ENCODE measurements at places on chromosomes 12 and 14.

- DNase-seq, result no peak
Observed at GRCh38 chr12:113436586-113436985, 14.4 kb downstream of the SDSL start.

- no peak for DNase-seq
Observed at GRCh38 chr12:93954166-93955112, 193.9 kb upstream of the PLXNC1 start.

- no peak for DNase-seq
Observed at GRCh38 chr14:52878469-52878868, 72.4 kb downstream of the FERMT2 start.

DNA sequence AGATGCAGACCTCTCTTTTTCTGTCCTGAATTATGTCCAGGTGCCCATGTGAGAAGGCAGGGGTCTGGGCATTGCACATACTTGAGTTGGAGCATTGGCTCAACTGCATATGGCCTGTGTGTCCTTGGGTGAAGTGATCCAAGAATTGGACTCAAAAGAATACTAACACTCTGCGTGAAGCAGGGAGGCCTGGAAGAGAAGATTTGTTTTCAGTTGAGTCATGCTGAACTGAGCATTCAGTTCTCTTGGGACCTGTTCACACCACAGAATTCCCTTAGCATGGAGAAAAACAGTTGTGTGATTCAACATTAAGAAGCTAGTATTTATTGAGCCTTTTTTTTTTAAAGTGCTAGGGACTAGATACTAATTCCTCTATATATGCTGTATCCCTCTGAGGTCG is 164.7 kb upstream of the TBX3 start:
- no peak for DNase-seq

GRCh38 chr12:99137124-99137855 is 492.2 kb downstream of the APAF1 start:
- DNase-seq, result no peak

- no peak for DNase-seq
Observed at GRCh38 chr14:98022541-98023520, 1225.6 kb downstream of the VRK1 start.

GRCh38 chr12:47860873-47861272 is 41.2 kb upstream of the HDAC7 start:
- no peak for DNase-seq

GRCh38 chr14:71533390-71533789 is 398.8 kb upstream of the RGS6 start:
- no peak for DNase-seq

DNA sequence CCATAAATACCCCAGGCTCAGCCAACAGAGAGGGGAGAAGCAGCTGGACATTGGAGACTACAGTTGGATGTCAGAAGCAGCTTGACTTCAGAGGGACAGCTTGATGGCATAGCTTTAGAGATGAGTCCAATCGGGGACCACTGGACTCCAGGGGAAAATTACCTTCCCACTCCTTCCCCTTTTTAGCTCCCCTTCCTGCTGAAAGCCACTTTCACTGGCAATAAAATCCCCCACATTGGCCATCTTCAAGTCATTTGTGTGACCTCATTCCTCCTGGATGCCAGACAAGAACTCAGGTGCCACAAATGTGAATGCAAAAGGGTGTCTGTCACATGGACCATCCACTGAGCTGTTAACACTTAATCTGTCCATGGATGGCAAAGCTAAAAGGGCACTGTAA is 184.2 kb downstream of the CHST11 start:
- no peak for DNase-seq

- DNase-seq, result no peak
Observed at GRCh38 chr12:84463741-84464495, 448.7 kb downstream of the SLC6A15 start.

DNA sequence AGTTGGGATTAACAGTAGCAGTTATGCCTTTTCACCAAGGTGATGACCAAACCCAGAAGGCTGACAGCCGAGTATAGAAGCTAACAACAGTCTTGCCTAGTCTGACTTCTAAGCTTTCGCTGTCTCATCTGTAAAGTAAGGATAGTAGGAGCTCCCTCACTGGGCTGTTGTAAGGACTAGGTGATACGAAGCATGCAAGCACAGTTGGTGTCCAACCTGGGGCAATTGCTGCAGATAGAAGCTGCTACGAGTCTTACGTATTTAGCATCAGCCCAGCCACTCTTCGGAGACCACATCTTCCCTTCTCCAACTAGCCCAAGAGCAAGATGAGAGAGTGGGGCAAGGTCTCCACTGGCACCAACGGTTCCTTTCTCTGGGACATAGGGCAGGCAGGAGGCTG is 6.0 kb downstream of the HAL start:
- DNase-seq, result no peak

- no peak for DNase-seq
Observed at GRCh38 chr14:89182326-89182725, 234.7 kb downstream of the FOXN3 start.

- no peak for DNase-seq
Observed at GRCh38 chr14:20798318-20798717, 4.3 kb downstream of the RNASE1 start.

DNA sequence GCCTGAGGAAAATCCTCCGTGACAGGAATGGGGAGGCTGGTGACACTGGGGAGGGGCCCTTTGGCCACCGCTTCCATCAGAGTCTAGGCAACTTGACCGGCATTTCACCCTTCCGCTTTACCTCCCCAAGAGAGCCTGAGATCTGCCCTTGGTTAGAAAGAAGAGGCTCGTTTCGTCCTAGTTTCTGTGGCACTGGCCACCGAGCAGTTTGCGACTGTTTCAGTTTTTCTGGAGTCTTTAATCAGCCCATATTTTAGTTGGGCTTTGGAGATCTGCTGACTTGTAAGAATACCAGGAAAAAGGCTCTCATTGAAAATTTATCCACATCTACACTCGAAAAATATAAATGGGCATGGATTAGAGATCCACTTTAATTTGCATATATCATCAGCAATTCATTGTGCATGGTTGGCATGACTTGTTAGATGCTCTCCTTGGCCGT is 414 bp upstream of the ANKS1B start:
- DNase-seq, result no peak

DNA sequence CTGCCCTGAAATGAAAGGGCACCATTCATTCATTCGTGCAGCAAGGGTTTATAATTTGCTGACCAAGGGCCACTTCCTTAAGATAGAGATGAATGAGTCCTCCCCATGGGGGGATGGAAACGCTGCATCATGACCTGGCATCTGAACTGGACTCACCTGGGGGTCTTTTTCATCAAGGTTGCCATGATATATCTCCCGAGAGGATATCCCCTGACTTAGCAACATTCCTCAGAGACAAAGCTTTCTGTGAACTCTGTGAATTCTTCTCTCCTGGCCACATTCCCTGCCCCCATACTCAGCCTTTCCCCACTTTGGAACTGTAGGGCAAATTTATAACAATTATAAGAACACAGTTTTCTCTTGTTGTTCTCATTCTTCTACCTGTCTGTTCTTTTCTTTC is 30.8 kb downstream of the SRRM4 start:
- no peak for DNase-seq

- no peak for DNase-seq
Observed at GRCh38 chr14:36791402-36791801, 129.7 kb downstream of the PAX9 start.

DNA sequence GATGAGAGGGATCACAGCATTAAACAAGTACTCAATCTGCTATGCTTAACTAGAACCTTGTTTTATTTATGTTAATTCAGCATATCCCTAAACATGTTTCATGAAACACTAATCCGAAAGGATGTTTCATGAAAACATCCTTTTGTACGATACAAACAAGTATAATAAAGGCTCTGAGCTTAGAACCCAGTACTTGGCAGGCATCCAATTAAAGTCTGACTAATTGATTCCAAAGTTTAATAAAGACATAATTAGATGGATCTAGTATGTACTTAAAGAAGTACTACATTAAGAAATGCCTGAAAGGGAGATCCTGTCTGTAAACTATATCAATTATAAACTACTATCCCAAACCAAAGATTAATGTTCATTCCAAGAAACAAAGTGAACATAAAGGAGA is 51.8 kb downstream of the SCAF11 start:
- no peak for DNase-seq

GRCh38 chr12:70853326-70853725 is 67.2 kb downstream of the PTPRR start:
- DNase-seq, result no peak

DNA sequence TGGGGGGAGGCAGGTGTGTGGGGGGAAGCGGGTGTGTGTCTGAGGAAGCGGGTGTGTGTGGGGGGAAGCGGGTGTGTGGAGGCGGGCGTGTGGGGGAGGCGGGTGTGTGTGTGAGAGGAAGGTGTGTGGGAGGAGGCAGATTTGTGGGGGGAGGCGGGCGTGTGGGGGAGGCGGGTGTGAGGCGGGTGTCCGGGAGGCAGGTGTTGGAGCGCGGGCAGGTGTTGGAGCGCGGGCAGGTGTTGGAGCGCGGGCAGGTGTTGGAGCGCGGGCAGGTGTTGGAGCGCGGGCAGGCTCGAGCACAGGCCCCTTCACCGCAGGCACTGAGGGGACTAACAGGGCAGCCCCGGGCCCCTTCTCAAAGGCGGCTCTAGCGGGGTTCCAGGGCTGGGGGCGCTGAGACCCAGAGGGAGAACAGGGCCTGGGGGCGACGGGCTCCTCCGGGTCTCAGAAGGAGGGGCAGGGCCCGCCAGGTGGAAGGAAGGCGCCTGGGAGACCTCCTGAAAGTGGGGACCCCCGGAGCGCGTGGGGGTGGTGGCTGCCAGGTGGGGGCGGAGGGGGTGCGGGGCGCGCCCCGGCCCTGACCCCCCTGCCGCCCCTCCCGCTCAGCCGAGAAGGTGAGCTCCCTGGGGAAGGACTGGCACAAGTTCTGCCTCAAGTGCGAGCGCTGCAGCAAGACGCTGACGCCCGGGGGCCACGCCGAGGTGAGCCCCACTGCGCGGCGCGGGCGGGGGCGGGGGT is 3.2 kb downstream of the CRIP2 start:
- DNase-seq, result no peak

DNA sequence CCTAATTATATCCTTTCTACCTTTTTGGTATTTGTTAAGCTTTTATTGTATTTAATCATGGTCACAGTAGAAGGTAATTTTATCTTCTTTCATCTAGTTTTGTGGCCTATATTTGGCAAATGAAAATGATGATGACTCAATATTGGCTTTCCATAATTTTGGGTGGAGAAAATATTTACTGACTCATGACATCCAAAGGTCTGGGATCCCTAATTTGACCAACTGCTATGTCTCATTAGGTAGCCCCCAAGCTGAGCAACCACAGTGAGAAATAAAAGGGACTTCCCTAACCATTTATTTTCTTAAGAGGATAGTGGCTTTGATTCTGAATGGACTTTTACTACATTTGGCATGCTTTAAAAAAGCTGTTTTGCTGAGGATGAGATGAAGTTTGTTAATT is 289.5 kb downstream of the RMST start:
- no peak for DNase-seq

- no peak for DNase-seq
Observed at GRCh38 chr12:66044731-66045130, 85.8 kb downstream of the LLPH start.

GRCh38 chr12:3123729-3124128 is 46.5 kb downstream of the TSPAN9 start:
- DNase-seq, result no peak
